Activated CD4-positive, alpha-beta T cell treated with anti-CD3 and anti-CD28 coated beads, Interleukin-2, amount 10 ng/mL, durations not matched to agents 24 days and 14 days (primary cell): ENCODE measurements at places on chromosomes 1 and 21. TPM values are rescaled to one million over a fixed set of nuclear protein-coding genes. Genes with fewer than 3 reads are reported as not detected.

- H3K27ac ChIP-seq: no peak overlapping the region
- H3K27me3 ChIP-seq: peaks cover 22% of the 10 kb centered on the region
Measured at GRCh38 chr21:33314111-33314510, 10.7 kb upstream of the IFNAR1 start.

DNA sequence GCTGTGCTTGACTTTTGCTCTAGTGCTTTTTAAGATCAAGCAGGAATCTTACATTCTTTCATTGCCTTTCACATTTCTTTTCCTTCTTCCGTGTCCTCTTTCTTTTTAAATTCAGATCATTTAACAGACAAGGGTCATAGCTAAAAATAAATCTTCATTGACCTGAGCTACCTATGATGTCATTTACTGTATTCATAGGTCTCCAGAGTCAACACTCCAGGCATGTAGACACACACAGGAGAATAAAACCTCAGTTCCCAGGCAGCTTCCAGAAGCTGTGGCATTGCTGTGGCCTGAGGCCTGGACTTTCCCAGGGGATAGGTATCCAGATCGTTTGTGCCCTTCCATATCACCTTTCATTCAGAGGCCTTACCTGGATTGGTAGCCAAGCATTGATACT is 38.5 kb upstream of the ENAH start:
- H3K4me3 ChIP-seq: no peak overlapping the region
- H3K27ac ChIP-seq: no peak overlapping the region
- H3K4me1 ChIP-seq: no peaks in the 10 kb centered on the region
- no peaks in the 10 kb centered on the region for H3K36me3 ChIP-seq

GRCh38 chr1:18540136-18540765 is 59.5 kb downstream of the KLHDC7A start:
- no peak overlapping the region for H3K4me3 ChIP-seq
- no peaks in the 10 kb centered on the region for H3K36me3 ChIP-seq
- peaks cover 17% of the 10 kb centered on the region for H3K27me3 ChIP-seq
- H3K4me1 ChIP-seq: no peaks in the 10 kb centered on the region

- no peak for DNase-seq
- peaks cover 2% of the 10 kb centered on the region for H3K36me3 ChIP-seq
- no peak overlapping the region for H3K27ac ChIP-seq
- H3K27me3 ChIP-seq: peaks cover 2% of the 10 kb centered on the region
- no peak overlapping the region for H3K4me3 ChIP-seq
Measured at GRCh38 chr1:246690100-246690499, 34.1 kb upstream of the SCCPDH start.

DNA sequence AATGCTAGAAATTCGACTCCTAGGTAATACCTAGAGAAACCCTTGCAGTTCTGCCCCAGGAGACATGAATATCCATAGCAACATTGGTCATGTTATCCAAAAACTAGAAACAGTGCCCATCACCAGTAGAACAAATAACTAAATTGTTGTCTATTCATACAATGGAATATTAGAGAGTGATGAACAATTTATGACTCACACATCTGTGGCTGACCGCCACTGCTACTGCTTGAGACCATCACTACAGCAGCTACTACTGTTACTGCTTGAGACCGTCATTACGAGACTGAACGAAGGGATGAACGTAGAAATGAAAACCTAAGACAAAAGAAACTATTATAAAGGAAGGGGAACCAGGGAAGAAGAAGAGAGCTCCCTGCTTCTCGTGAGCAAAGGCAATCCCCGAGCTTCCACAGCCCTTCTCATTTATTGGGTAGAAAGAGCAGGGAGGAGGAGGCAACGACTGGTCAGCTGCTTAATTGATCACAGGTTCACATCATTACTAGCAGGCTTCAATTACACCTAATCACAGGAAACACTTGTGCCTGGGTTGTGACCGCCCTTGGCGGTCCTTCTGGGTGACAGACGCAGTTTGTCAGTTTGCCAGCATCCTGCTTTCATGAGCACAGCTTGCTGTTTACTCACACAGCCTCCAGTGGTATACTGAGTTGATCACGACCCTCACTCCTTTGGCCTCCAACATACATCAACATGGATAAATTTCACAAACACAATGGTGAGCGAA is 14.1 kb upstream of the PADI4 start:
- peaks cover 1% of the 10 kb centered on the region for H3K27me3 ChIP-seq
- H3K4me1 ChIP-seq: no peaks in the 10 kb centered on the region
- H3K27ac ChIP-seq: no peak overlapping the region

DNA sequence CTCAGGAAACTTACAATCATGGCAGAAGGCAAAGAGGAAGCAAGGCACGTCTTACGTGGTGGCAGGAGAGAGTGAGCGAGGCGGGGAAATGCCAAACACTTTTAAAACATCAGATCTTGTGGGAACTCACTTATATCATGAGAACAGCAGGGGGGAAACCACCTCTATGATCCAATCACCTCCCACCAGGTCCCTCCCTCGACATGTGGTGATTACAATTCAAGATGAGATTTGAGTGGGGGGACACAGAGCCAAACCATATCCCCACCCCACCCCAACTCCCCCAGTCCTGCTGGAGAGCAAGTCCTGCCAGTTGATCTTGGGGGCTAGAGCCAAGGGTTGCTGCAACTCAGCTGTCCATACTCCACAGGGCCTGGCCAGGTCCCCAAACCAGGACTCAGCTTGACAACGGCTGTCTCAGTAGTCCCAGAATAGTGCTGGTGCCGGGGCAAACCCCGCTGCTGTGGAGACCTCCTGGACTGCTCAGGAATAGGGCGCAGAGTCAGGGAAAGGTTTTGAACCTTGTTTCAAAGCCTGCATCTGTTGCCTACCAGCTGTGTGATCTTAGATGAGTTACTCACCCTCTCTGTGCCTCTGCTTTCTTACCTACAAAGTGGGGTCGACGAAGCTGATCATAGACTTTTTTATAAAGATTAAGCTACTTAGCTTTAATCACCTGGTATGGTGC is 79.5 kb downstream of the STUM start:
- DNase-seq: no peak
- peaks cover 6% of the 10 kb centered on the region for H3K27me3 ChIP-seq
- H3K4me3 ChIP-seq: no peak overlapping the region

GRCh38 chr1:66349242-66349641 is 184.7 kb upstream of the SGIP1 start:
- DNase-seq: no peak
- H3K27ac ChIP-seq: peak overlapping the region; percentile 90
- H3K36me3 ChIP-seq: peaks cover 25% of the 10 kb centered on the region
- H3K4me3 ChIP-seq: peak overlapping the region; percentile 80
- H3K4me1 ChIP-seq: peaks cover 74% of the 10 kb centered on the region

GRCh38 chr1:19442154-19443096 is 42.9 kb downstream of the CAPZB start:
- H3K27ac ChIP-seq: peak overlapping the region; percentile 62
- H3K4me1 ChIP-seq: peaks cover 59% of the 10 kb centered on the region
- no peak overlapping the region for H3K4me3 ChIP-seq
- H3K36me3 ChIP-seq: peaks cover 23% of the 10 kb centered on the region
- H3K27me3 ChIP-seq: no peaks in the 10 kb centered on the region

DNA sequence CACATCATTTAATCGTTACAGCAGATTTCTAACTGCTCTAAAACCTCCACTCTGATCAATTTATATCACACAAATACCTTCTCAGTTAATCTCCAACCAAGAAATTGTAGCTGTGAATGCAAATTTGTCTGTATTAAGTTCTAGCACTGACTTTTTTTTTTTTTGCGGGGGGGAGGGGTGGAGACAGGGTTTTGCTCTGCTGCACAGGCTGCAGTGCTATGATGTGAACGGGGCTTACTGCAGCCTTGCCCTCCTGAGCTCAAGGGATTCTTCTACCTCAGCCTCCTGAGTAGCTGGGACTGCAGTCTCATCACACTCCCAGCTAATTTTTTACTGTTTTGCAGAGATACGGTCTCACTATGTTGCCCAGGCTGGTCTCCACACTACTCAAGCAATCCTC is 163.6 kb downstream of the RERE start:
- H3K36me3 ChIP-seq: peaks cover 38% of the 10 kb centered on the region
- no peak overlapping the region for H3K4me3 ChIP-seq
- no peaks in the 10 kb centered on the region for H3K27me3 ChIP-seq

- H3K27ac ChIP-seq: no peak overlapping the region
- H3K4me3 ChIP-seq: no peak overlapping the region
- H3K27me3 ChIP-seq: peaks cover 3% of the 10 kb centered on the region
- H3K36me3 ChIP-seq: no peaks in the 10 kb centered on the region
- no peak for DNase-seq
Measured at GRCh38 chr1:31835415-31835814, 19.6 kb upstream of the SPOCD1 start.

DNA sequence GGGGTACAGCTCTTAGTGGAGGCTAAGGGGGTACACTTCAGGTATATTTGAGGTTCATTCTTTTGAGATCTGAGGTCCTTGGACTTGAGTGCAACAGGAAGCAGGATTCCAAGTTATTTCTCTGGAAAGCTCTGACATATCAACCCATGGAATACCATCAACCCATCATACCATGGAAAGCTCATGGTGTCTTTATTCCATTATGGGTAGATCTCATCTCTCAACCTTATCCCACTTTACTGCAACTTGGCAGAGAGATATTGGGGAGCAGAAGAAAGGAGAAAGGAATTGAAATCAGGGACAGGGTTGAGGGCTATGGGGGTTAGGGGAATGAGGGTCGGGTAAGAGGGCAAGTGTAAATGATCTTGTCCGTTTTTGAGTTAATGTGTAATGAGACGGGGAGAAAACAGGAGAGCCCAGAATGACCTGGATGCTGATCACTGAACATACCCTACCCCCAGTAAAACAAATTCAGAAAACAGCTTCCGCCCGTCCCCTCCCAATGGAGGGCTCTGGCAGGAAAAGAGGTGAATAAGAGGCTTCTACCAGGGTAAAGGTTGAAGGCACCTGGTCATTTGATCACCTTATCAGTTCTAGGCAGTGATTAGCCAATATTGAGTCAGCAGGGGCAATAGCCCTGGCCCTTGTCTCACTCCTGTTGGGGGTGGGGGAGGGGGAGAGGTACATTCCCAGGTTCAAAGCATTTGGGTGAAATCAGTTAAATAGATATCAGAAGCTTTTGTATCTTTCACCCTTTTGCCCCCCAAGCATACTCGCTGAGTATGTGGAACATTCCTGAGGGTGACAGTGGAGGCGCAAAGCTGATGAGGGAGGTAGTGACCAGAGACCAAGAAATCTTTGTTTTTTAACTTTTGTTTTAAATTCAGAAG is 622 bp upstream of the APOA2 start:
- no peak for DNase-seq
- H3K27me3 ChIP-seq: no peaks in the 10 kb centered on the region
- peaks cover 33% of the 10 kb centered on the region for H3K4me1 ChIP-seq
- no peak overlapping the region for H3K4me3 ChIP-seq
- peaks cover 12% of the 10 kb centered on the region for H3K36me3 ChIP-seq

GRCh38 chr1:31798433-31799195 is 17.2 kb downstream of the SPOCD1 start:
- peaks cover 9% of the 10 kb centered on the region for H3K27me3 ChIP-seq
- peaks cover 10% of the 10 kb centered on the region for H3K4me1 ChIP-seq
- H3K36me3 ChIP-seq: no peaks in the 10 kb centered on the region
- H3K27ac ChIP-seq: peak overlapping the region; percentile 63
- no peak overlapping the region for H3K4me3 ChIP-seq

The SELL gene
- total RNA-seq: 82.3 and 92.7 TPM in 2 replicates

The BNIPL gene
- 0.85 and 1.8 TPM in 2 replicates for total RNA-seq

The SLC22A15 gene
- 0.23 and 0.36 TPM in 2 replicates for total RNA-seq

The RBM11 gene
- 0.84 and 1.4 TPM in 2 replicates for total RNA-seq

The OR2L5 gene
- total RNA-seq: not detected in 2 replicates
